ENCODE measurements at places on chromosomes 1 and 21.

- H3K27me3 ChIP-seq: no peaks in the 10 kb centered on the region
- peak overlapping the region; percentile 75 for H3K4me3 ChIP-seq
- peak overlapping the region; percentile 82 for H3K27ac ChIP-seq
- DNase-seq: no peak
These were observed 704 bp downstream of the ALG6 start for GRCh38 chr1:63368131-63368530.

DNA sequence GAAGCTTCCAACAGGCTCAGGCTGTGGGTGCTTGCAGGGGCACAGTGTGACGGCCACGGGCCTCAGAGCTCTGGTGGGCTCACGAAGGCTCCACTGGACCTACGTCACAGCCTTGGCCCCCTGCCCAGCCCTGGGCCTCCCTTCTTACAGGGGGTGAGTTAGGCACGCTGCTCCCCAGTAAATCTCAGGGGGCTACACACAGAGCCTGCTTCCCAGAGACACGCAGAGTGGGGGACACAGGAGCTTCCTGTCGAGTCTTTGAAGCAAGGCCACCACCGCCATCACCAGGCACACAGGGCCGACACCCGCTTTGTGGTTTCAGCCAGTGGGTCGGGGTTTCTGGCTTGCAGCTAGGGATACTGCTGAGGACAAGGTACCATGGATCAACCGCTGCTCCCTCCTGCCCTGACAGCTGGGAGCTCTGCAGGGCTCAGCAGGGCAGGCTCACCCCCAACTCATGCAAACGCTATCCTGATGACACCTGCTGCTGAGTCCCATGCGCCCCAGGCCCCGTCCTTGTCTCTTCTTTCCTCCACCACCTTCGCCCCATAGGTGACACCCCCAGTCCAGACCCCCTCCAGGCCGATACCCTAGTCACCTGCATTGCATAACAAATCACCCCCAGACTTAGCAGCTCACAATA lies 5.5 kb upstream of the CFAP410 start:
- no peak overlapping the region for H3K4me3 ChIP-seq
- H3K36me3 ChIP-seq: no peaks in the 10 kb centered on the region
- peaks cover 7% of the 10 kb centered on the region for H3K4me1 ChIP-seq
- no peak overlapping the region for H3K27ac ChIP-seq

DNA sequence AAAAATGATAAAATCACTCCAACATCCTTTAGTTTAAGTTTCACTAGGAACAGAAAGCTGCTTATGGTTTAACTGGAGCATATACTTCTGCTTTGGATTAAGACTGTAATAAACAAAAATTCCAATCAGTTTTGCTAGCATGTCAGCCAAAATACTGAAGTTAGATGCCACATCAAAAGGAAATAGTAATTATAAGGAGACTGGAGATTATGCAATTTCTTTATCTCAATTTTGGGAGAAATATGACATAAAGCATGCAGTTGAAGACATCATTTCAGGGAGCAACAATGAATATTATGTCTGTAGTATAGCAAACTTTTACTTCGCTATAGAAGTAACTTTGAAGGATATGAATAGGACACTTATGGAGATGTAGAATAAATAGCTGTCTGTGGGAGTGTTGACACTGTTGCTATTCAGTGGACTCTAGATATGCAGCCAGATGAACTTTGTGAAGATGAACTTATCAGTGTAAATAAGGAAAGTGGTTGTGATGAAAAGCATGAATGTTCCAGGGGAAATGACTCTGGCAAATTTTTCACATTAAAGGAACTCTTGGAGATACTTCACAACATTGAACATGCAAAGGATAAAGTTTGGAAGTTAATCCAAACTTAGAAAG lies 107.8 kb downstream of the RABGAP1L start:
- no peak overlapping the region for H3K27ac ChIP-seq
- H3K36me3 ChIP-seq: peaks cover 7% of the 10 kb centered on the region
- no peak for DNase-seq
- no peaks in the 10 kb centered on the region for H3K4me1 ChIP-seq

DNA sequence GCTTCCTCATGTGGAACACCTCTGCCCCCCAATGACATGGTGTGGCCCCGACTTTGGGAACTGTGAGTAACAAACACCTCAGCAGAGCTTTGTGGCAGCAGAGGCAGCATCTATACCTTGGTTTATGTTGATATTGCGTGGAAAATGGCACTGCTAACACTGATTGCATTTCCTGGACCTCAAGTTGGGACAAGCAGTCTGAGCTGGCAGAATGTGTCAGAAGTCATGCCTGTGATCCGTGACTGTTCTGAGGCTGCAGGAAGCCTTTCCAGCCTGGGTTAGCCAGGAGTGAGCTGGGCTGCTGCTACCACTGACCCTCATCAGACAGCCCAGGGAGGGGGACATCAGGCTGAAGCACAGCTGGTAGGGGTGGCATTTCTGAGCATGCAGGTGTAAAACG lies 268.5 kb downstream of the KCNJ6 start:
- H3K4me1 ChIP-seq: no peaks in the 10 kb centered on the region
- no peak overlapping the region for H3K27ac ChIP-seq
- DNase-seq: no peak
- H3K4me3 ChIP-seq: no peak overlapping the region
- no peaks in the 10 kb centered on the region for H3K36me3 ChIP-seq
- H3K27me3 ChIP-seq: no peaks in the 10 kb centered on the region

DNA sequence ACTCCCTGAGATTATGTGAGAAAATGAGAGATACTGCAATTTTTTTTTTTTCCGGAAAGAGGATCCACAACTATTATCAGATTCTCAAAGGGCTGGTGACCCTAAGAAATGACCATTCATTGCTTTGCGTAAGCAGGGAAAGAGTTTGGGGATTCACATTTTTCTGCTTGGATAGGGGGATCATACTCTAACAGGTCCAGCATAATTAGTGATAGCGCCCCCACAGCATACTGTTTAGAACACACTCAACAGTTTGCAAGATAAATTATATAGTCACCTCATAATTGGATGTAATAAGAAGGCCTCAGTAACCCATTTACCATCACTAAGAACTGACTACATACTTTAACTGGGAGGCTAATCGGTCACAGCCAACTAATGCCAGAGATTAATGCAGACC lies 1.9 kb downstream of the CCT3 start:
- H3K27ac ChIP-seq: no peak overlapping the region
- H3K4me3 ChIP-seq: peak overlapping the region; percentile 68
- H3K36me3 ChIP-seq: peaks cover 44% of the 10 kb centered on the region
- no peaks in the 10 kb centered on the region for H3K27me3 ChIP-seq

DNA sequence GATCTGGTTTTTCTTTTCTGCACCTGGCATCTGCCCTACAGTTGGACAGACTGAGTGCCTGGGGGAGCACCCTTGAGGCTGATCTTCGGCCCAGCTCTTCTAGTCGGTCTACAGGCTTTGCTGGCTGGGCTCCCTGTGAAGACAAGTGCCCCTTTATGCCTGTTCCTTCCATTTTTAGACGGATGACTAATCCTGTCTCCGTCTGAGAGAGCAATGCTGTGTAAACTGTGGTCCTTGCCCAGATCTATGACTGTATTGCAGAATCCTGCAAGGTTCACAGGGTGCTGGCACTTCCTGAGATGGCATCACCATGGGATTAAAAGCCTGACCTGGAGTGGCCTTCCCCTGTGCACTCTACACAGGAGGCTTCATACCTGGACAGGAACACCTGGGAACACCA lies 47.6 kb upstream of the SAMD13 start:
- H3K27me3 ChIP-seq: no peaks in the 10 kb centered on the region
- no peaks in the 10 kb centered on the region for H3K36me3 ChIP-seq
- no peaks in the 10 kb centered on the region for H3K4me1 ChIP-seq
- no peak overlapping the region for H3K4me3 ChIP-seq

GRCh38 chr1:169894424-169895145 lies 889 bp upstream of the SCYL3 start:
- H3K4me1 ChIP-seq: no peaks in the 10 kb centered on the region
- no peak for DNase-seq
- peak overlapping the region; percentile 91 for H3K4me3 ChIP-seq
- H3K27me3 ChIP-seq: no peaks in the 10 kb centered on the region

DNA sequence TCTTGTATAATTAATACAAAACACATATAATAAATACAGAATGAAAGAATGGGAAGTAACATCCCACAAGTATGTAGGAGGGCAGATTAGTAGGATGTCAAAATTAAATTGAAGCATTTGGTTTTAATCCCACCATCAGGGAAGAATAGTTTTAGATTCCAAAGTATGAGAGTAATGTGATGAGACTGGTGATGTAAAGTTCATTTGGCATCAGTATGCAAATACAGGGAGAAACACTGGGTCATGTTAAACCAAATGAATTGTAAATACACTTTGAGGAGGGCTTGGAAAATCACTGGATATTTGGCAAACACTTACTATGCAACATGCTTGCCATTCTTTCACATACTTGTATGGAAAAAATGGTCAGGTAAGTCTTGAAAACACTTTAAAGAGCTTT lies 358.8 kb downstream of the DPYD start:
- H3K4me3 ChIP-seq: no peak overlapping the region
- no peak for DNase-seq
- no peaks in the 10 kb centered on the region for H3K4me1 ChIP-seq
- no peak overlapping the region for H3K27ac ChIP-seq
- H3K27me3 ChIP-seq: no peaks in the 10 kb centered on the region

- no peaks in the 10 kb centered on the region for H3K27me3 ChIP-seq
- DNase-seq: no peak
- no peak overlapping the region for H3K4me3 ChIP-seq
- no peaks in the 10 kb centered on the region for H3K36me3 ChIP-seq
- no peak overlapping the region for H3K27ac ChIP-seq
These were observed 17.2 kb upstream of the FABP3 start for GRCh38 chr1:31390071-31390470.

DNA sequence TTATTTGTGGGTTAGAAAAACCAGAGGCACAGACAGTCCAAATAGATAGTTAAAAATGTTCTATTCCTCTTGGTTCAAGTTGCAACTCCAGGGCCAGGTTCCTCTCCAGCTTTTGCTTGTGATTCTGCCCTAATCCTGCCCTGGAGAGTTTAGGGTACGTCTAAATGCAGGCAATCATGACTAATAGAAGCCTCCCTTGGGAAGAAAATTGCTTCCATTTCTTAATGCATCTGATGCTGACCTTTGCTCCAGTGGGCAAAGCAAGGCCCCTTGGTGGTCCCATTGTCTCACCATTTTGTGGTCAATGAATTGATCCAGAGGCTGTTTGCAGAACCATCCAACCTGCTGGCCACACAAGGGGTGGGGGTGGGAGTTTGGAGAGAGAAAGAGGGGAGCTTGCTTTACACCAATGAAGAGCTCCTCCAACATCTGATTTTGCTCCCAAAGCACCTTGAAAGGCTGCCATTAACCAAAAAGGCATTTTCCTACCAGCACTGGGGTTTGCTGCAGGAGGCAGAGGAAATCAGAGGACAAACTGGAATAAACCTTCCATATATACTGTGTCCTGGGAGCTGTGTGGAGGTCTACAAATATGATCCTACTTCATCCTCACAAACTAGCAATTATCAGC lies 31.3 kb downstream of the C8B start:
- no peaks in the 10 kb centered on the region for H3K27me3 ChIP-seq
- no peaks in the 10 kb centered on the region for H3K4me1 ChIP-seq
- DNase-seq: no peak
- H3K4me3 ChIP-seq: no peak overlapping the region
- no peaks in the 10 kb centered on the region for H3K36me3 ChIP-seq

- H3K36me3 ChIP-seq: no peaks in the 10 kb centered on the region
- no peaks in the 10 kb centered on the region for H3K4me1 ChIP-seq
- peak overlapping the region; percentile 49 for H3K4me3 ChIP-seq
- no peak overlapping the region for H3K27ac ChIP-seq
- DNase-seq: peak; percentile 78
These were observed 6.7 kb upstream of the WNT2B start for GRCh38 chr1:112501810-112502641.

- peak; percentile 31 for DNase-seq
- peaks cover 12% of the 10 kb centered on the region for H3K4me1 ChIP-seq
- H3K4me3 ChIP-seq: no peak overlapping the region
- H3K36me3 ChIP-seq: no peaks in the 10 kb centered on the region
- H3K27me3 ChIP-seq: no peaks in the 10 kb centered on the region
- peak overlapping the region; percentile 34 for H3K27ac ChIP-seq
These were observed 10.0 kb upstream of the TNFRSF8 start for GRCh38 chr1:12052997-12053686.

DNA sequence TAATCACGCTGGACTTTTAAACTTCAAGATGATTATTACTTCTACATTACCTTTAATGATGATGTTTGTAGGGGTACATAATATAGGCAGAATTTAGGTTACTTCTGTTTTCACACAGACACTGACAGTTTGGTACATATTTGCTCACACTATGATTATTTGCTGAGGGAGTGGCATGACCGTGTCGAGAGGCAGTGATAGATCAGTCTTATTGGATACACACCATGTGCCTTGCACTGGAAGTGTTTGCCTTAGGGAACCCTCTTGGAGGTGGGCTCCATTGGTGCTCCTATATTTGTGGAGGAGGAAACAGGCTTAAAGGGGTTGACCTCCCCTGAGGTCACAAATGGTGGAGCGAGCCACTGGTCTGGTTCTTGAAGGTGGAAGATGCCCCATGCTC lies 132.1 kb downstream of the PRDM2 start:
- H3K36me3 ChIP-seq: no peaks in the 10 kb centered on the region
- no peak overlapping the region for H3K27ac ChIP-seq
- no peak for DNase-seq
- no peaks in the 10 kb centered on the region for H3K4me1 ChIP-seq
- no peaks in the 10 kb centered on the region for H3K27me3 ChIP-seq

- H3K27ac ChIP-seq: no peak overlapping the region
- H3K36me3 ChIP-seq: no peaks in the 10 kb centered on the region
- H3K4me3 ChIP-seq: no peak overlapping the region
- no peaks in the 10 kb centered on the region for H3K27me3 ChIP-seq
- no peak for DNase-seq
These were observed 17.0 kb downstream of the TRAF5 start for GRCh38 chr1:211343607-211344006.

- H3K4me3 ChIP-seq: no peak overlapping the region
- H3K36me3 ChIP-seq: no peaks in the 10 kb centered on the region
- DNase-seq: no peak
- H3K4me1 ChIP-seq: no peaks in the 10 kb centered on the region
- no peak overlapping the region for H3K27ac ChIP-seq
- no peaks in the 10 kb centered on the region for H3K27me3 ChIP-seq
These were observed 32.6 kb upstream of the TTC34 start for GRCh38 chr1:2834146-2834475.

DNA sequence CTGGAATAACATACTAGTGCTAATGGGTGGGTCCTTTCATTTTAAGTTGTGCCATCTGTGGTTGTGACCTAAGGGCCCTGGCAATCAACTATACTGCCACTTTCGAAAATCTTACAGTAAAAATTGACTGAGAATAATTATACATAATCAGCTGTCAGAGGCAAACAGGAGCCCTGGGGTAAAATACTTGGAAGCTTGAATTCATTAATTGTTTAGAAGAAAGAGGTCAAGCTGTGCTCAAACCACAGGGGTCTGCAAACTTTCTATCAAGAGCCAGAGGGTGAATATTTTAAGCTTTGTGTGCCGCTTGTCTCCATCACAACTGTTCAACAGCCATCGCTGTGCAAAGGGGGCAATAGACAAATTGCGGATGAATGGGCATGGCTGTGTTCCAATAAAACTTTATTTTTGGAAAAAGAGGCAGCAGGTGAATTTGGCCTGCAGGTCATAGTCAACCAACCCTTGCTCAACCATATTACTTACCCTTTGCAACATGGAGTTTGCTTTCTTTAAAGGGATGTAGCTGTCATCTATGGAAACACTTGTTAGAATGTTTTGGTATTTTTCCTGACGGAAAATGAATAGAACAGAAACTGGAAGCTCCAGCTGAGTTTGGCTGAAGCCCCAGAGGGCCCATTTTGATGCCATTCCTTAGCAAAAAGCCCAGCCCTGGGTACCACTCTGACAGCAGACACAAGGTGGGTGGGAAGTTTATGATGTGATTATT lies 35.7 kb upstream of the USP1 start:
- H3K4me3 ChIP-seq: no peak overlapping the region
- no peak overlapping the region for H3K27ac ChIP-seq
- no peak for DNase-seq
- no peaks in the 10 kb centered on the region for H3K36me3 ChIP-seq
- no peaks in the 10 kb centered on the region for H3K27me3 ChIP-seq
